Activated CD4-positive, alpha-beta T cell treated with anti-CD3 and anti-CD28 coated beads, Interleukin-2, amount 50 U/mL, for 48 hours (primary cell): ENCODE measurements at places on chromosomes 12 and 14.

- DNase-seq = no peak
Measured at GRCh38 chr12:71576496-71576895, 87.2 kb downstream of the ZFC3H1 start.

- DNase-seq = no peak
Measured at GRCh38 chr12:51128919-51129318, 44.0 kb downstream of the TFCP2 start.

DNA sequence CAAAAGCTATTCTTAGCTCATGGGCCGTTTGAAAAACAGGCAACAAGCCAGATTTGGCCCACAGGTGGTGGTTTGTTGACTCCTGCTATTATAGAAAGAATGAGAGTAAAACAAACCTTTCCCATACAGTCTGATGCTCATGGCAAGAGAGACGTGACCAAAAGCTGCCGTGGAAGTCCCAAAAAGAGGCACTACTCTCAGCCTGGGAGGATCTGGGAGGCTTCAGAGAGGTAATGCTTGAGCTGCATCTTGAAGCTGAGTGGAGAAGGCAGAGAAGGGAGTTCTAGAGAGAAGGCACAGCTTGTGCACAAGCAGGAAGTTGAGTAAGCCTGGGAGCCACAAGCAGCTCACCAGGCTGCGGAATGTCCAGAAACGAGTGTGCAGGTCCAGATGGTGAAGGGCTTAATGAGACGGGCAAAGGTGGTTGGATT is 9.6 kb downstream of the PLXNC1 start:
- DNase-seq = no peak

- no peak for DNase-seq
Measured at GRCh38 chr14:78028471-78028870, 141.7 kb upstream of the NRXN3 start.

DNA sequence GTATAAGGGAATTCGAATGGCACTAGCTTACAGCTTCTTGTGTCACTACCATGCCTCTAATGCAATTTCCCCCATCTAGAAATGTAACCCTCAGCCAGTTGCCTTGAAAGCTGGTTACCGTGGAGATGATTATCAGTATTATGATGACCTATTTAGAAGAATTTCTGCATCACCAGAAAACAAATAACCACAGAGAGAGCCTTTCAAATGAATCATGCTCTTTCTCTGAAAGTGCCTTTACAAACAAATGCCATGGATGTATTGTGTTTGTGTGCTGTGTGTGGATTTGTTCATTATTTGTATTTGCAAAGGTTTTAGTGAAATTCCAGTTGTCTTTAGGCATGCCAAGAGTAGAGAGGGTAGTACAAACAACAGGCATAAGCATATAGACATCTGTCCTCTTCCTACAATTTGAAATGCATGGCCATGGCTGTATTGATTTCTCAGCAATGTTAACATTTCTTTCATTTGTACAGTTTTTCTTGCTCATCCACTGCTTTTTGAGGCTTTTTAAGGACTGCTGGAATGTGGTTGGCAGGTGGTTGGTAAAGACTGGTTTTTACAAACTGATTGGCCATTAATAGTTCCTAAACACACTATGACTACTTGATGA is 266.5 kb downstream of the PAWR start:
- no peak for DNase-seq

DNA sequence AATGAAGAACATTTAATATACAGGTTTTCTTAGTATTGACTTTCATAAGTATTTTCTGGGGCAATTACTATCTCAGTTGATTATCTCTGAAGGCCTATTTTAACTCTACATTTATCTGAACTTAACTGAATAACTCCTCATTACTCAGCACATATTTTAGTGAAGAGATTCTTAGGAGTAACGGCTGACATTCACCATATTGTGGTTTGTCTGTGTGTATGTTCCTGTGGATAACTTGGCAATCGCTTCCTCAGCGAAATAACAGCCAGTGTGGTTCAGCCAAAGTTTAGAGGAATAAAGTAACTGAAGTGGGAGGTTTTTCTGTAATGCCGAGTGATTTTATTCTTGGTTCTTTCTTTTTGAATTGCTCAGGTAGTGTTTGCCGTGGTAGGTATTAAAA is 168.0 kb downstream of the RAD51B start:
- no peak for DNase-seq

- DNase-seq = no peak
Measured at GRCh38 chr14:79411403-79412174, 799.7 kb downstream of the DIO2 start.

- DNase-seq = no peak
Measured at GRCh38 chr14:60981633-60982455, 799 bp downstream of the SLC38A6 start.

DNA sequence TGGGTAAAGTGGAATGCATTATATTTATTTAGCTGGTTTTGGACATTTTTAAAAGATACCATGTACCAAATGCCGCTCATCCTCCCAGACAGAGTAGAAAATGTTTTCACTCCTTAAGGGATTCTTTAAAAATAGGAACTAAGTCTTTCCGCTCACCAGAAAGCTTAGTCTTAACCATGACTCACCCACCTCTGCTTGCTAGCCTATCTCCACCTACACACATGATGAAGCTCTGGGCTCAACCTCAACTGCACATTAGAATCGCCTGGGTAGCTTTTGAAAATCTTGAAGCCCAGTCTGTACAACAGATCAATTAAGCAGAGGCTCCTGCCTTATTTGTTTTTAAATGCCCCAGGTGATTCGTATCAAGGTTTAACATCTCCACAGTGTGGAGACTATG is 260.5 kb downstream of the NEDD1 start:
- DNase-seq = no peak

- no peak for DNase-seq
Measured at GRCh38 chr14:37466623-37467088, 128.4 kb downstream of the FOXA1 start.

DNA sequence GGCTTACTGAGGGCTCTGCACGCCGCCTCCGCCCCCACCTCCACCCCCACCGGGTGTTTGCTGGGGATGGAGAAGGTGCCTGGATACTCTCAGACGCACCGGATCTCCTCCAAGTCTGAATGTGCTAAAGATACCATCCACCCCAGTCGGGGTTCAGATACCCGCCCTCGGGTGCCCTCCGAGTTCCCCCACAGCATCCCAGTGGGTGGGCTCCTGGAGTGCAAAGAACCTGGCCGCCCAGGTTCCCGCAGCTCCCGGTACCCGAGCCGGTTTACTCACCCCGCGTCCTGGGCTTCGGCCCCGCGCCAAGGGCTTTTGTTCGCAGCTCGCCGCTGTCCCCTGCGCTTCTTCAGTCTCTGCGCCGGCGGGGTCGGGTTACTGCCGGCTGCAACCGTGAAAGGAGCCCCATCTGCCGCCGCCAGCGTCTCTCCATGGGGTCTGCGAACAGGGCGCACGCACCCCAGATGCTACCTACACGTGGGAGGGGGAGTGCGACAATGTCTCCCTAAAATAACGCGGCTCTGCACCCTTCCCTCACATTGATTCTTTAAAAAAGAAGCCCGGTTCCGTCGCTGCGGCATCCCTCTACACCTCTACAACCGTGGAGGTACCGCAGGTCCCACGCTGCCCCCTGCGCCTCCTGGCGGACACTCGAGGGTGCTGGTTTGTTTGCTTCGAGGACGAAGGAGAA is at the start of gene CCDC177:
CCDC177 (minus strand) TSS at position 609 of the 691 bp plus-strand sequence. CDS start 1,249 bp downstream, outside the sequence.
- peak; percentile 80 for DNase-seq

- no peak for DNase-seq
Measured at GRCh38 chr14:68748691-68749090, 44.2 kb downstream of the ZFP36L1 start.

- no peak for DNase-seq
Measured at GRCh38 chr12:131372706-131373195, 338.1 kb upstream of the SFSWAP start.

DNA sequence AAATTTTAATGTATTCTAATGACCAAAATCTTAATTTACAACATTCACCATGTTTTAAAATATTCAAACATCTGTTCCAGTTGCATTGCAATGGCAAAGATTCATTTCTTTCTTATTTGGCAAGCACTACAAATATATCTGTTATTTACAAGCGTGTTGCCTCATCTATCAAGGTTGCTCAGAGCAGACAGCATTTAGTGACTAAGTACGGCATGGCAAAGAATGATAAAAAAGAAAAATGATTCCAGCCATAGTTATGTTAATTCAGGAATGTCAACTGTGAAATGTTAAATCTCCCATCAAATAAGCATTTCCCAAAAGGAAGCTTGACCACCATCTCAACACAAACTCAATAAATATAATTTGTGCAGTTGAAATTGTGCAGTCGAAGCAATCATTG is 312.1 kb downstream of the SEC23A start:
- DNase-seq = no peak

DNA sequence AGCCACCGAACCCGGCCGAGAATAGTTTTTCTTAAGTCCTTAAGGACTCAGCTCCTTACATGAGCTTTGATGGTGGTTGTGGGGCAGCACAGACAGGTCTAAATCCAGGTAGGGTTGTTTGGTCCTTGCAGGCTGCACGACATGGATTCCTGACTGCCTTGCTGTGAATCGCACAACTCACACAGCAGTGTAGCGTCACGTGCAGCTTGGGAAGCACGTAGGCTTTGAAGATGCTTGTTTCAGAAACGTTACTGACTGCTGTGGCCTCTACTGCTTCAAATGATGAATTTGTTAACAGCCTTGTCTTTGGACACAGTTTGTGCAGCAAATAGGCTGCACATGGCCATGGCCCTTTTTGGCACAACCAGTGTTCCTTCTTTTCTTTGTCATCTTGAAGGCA is 29.9 kb downstream of the ZBTB42 start:
- DNase-seq = no peak

GRCh38 chr12:50924439-50925341 is 27.7 kb upstream of the HIGD1C start:
- DNase-seq = no peak

DNA sequence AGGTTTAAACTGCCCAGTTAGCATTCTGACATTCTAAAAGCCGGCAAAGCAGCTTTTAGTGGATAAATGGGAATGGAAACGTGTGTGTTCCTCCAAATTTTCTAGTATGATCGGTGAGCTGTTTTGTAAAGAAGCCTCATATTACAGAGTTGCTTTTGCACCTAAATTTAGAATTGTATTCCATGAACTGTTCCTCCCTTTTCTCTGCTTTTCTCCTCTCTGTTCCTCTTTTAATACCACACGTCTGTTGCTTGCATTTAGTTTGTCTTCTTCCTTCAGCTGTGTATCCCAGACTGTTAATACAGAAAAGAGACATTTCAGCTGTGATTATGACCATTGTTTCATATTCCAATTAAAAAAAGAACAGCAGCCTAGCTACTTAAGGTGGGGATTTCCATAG is 10.7 kb downstream of the DYRK2 start:
- no peak for DNase-seq

GRCh38 chr12:124613151-124613585 is 45.8 kb upstream of the NCOR2 start:
- DNase-seq = no peak

GRCh38 chr14:90387206-90387760 is 9.5 kb upstream of the CALM1 start:
- DNase-seq = no peak

GRCh38 chr14:28365510-28365909 is 401.1 kb upstream of the FOXG1 start:
- no peak for DNase-seq

- no peak for DNase-seq
Measured at GRCh38 chr14:73231981-73232851, 5.1 kb upstream of the PAPLN start.

- DNase-seq = no peak
Measured at GRCh38 chr14:72961579-72962335, 35.5 kb downstream of the DCAF4 start.

DNA sequence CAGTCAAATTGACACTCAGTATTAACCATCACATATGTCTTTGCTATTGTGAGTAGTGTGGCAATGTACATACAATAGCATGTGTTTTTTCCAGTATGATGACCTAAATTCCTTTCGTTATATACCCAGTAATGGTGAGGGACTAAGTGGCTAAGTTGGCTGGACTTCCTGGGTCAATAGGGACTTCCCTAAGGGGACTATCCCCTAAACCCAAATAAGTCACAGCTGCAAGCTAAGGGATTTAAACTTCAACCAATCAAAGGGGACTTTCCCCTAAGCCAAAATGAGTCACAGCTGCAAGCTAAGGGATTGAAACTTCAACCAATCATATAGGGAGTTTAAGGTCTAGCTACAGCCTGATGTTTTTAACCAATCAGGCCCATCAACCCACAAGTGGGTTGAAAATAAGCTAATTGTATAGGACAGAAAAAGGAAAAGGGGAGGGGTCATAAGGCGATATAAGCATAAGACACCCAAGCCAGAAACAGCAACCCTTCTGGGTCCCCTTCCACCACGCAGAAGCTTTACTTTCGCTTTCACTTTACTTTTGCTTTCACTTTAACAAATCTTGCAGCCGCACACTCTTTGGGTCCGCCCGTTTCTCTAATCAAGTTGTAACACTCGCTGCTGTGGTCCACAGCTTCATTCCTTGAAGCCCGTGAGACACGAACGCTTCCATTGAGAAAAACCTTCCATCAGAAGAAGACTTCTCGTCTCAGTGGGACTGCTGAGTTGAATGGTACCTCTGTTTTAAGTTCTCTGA is 404.4 kb downstream of the FLRT2 start:
- peak; percentile 27 for DNase-seq

DNA sequence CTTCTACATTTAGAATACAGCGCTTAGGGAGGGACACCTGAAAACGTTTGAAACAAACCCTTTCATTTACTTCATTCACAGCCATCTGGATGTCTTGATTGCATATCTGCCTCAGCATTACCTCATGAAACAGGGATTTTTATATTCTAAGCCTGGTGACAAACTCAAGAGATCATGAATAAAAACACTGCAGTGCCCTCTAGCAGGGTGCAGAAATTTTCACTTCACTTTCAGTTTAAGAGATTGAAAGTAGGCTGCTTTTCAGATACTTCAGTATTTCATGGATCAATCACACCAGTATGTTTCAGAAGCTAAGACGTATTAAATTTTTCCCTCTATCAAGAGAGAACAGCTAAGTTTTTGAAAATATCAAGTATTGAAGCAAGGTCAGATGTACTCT is 467.8 kb downstream of the MDGA2 start:
- DNase-seq = no peak

GRCh38 chr12:10067264-10067663 is 31.5 kb downstream of the CLEC1A start:
- no peak for DNase-seq

GRCh38 chr12:27711317-27711682 is 668 bp downstream of the MRPS35 start:
- peak; percentile 16 for DNase-seq

GRCh38 chr12:50571786-50572185 is 67.0 kb downstream of the DIP2B start:
- no peak for DNase-seq

DNA sequence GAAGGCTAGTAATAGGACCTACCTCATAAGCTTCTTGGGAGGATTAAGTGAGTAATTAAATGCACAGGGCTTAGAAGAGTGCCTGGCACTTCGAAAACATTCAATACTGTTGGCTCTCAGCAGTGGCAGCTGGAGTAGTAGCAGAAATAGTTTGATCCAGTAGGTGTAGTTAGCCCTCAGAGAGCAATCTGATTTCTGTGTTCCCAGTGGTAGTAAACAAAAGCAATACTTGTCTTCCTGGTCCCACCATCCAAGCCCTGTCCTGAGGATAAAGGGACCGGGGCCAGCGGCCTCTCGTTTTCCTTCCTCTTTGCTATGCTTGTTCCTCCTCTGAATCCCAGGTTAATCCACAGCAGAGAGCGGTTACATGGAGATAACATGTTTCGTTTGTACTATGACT is 131.6 kb downstream of the SAMD4A start:
- DNase-seq = no peak
